H9 (cell line): ENCODE measurements at places on chromosomes 11 and 22.

- DNase-seq: no peak
Measured at GRCh38 chr22:30304495-30305244, 15.4 kb upstream of the CASTOR1 start.

DNA sequence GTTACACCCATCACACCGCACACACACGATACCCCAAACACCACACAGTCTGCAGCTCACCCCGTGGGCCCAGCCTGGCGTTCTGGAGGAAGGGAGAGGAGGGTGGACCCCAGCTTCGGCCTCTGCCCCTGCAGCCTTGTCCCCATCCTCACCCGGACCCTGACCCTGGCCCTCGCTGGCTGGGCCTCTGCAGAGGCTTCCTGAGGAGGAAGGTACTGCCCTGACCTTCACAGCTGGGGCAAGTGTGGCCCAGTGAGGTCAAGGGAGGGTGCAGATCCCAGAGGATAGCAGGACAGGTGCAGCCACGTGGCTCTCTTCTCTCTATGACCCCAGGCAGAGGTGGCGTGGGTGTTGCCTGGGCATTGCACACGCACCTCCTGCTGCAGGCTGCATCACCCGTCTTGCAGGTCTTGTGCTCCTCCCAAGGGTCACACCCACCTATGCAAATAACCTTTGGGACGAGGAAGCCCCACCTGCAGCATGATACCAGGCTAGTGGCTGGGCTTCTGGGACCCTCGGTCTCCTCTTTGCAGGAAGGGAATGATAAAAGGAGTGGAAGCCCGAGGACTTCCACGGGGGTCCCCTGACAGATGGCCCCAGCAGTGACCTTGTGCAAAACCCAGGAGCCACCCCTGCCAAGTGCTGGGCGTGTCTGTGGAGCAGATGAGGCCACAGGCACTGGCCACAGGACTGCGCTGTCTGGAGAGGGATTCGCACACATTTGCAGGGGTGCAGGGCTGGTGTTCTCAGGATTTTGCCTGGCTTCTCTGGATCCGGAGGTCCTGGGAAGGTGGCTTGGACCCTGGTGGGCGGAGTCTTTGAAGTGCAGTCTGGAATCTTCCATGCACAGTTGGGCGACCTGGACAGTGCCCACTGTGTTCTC lies 1241.5 kb downstream of the BRD1 start:
- peak; percentile 50 for DNase-seq

GRCh38 chr22:40396882-40397281 lies 26.5 kb downstream of the SGSM3 start:
- DNase-seq: peak; percentile 68

GRCh38 chr11:75487365-75487764 lies 38.4 kb downstream of the GDPD5 start:
- DNase-seq: no peak

- peak; percentile 95 for DNase-seq
Measured at GRCh38 chr11:73661035-73661628, 14.8 kb downstream of the PLEKHB1 start.

- DNase-seq: no peak
Measured at GRCh38 chr11:125463590-125464269, 32.3 kb downstream of the FEZ1 start.

DNA sequence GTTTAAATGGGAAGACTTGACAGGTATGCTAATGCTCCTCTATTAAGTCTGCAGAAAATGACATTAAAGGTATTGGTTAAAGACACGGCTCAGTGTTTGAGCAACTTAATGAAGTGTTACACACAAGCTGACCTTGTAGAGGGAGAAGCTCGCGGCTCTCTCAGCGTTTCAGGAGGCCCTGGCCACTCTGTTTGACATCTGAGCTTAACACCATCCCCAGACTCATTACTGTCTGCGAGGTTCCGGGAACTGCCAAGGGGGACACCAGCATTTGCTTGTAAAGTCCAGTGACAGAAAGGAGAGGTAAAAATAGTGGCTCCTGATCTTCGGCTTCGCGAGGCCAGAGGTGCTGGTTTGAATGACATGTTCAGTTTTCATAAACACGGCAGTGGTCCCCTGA lies 540.7 kb upstream of the CADM1 start:
- DNase-seq: peak; percentile 21

- no peak for DNase-seq
Measured at GRCh38 chr11:72257570-72257969, 13.6 kb upstream of the PHOX2A start.

DNA sequence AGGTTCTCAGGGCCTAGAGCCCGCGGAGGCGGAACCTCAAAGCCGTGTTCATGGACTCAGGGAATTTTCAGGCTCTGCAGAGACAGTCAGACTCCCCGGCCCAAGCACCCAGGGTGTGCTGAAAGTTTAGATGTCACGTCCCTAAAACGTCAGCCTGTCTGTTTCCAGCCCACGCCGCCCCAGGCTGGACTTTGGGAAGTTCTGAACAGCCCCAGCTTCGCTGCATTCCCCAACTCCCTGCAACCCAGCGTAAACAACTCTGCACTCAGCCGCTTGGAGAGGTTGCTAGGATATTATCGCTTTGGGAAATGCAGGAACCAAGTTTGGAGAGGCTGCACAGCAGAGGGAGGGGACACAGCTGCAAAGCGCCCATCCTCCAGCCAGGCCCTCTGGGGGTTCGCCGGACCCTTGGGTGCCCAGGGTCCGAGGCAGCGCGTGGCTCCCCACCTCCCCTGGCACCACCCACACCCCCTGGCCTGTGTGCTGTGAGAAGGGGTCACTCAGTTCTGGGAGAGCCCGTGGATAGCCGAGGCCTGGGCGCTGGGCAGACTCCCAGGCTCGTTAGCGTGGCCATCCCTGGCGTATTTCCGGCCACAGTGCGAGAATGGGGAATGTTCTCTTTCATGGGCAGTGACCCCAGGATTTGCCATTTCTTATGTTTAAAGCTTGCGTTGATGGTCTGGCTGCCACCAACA lies 120.5 kb upstream of the FGF3 start:
- no peak for DNase-seq

DNA sequence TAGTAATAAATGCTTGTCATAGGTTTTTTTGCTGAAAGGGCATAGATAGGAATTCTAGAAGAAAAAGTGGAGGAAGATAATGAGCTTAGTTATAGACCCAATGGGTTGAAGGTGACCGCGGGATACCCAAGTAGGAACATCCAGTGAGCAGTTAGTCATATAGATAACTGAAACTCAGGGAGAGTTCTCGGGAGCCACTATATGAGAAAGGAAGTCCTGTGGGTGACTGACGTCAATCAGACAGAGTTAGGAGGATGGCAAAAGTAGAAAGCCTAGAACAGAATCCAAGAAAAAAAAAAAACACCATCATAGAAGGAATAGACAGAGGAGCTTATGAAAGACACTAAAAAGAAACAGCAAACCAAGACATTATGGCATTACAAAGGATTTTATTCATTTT lies 1.6 kb upstream of the CNGA4 start:
- DNase-seq: no peak

DNA sequence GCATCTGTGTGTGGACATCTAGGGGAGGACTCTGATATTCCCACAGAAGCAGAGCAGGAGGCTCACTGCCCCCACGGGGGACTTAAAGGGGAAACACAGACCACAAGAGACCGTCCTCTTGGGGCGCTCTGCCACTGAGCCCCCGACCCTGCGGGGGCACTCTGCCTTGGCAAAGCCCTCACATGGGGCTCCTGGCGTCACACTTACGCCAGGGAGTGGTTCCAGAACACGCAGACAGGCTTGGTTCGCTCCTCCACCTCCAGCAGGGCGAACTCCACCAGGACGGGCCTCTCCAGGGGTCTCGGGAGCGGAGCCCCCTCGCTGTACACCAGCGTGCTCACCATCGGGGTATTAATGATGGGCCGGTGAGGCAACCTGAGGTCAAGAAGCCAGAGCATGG lies 45.1 kb downstream of the TRMU start:
- no peak for DNase-seq

- DNase-seq: no peak
Measured at GRCh38 chr22:35870517-35871293, 153.0 kb downstream of the APOL5 start.

- DNase-seq: peak; percentile 20
Measured at GRCh38 chr22:37809672-37810333, 2.1 kb downstream of the GCAT start.

DNA sequence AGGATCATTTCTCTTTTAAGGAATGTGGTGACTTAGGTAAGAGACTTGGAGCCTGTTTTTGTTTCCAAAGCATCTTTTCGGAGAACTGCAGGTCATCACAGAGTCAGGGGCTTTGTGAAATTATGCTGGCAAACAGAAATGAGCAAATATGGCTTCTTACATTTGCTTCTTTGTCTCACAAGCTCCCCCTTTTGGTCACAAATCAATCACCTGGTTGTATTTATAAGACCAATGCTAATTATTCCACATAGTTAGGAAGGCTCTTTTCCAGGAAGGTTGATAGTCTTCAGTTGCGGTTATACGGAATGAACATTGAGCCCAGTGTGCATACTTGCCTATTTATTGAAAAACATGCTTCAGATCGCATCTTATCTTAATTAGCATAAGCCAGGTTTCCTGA lies 34.6 kb upstream of the CEP126 start:
- no peak for DNase-seq

DNA sequence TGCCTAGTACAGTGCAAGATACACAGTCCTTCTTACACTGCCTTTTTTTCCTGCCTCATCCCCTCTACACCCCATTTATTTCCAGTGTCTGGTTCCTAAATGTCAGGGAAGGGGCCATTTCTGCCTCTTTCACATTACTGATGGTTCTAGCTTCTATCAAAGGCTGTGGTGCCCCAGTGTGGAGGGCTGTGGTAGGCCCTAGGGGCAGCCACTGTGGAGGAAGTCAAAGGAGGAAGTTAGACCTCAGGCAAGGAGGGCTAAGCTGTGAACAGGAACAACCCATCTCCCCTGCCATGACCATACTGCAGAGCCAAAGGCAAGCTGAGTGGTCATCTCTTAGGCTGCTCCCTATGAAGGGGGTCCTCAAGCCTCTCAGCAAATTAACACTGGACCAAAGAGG lies 81.9 kb upstream of the CRTAM start:
- DNase-seq: no peak

GRCh38 chr22:48239461-48240147 lies 1477.2 kb downstream of the TBC1D22A start:
- DNase-seq: no peak
